Renal cortical epithelial cell (primary cell): ENCODE measurements at places on chromosomes 3 and 15.
A peak's percentile ranks its signal among the peaks of the same experiment; 100 is the strongest.

DNA sequence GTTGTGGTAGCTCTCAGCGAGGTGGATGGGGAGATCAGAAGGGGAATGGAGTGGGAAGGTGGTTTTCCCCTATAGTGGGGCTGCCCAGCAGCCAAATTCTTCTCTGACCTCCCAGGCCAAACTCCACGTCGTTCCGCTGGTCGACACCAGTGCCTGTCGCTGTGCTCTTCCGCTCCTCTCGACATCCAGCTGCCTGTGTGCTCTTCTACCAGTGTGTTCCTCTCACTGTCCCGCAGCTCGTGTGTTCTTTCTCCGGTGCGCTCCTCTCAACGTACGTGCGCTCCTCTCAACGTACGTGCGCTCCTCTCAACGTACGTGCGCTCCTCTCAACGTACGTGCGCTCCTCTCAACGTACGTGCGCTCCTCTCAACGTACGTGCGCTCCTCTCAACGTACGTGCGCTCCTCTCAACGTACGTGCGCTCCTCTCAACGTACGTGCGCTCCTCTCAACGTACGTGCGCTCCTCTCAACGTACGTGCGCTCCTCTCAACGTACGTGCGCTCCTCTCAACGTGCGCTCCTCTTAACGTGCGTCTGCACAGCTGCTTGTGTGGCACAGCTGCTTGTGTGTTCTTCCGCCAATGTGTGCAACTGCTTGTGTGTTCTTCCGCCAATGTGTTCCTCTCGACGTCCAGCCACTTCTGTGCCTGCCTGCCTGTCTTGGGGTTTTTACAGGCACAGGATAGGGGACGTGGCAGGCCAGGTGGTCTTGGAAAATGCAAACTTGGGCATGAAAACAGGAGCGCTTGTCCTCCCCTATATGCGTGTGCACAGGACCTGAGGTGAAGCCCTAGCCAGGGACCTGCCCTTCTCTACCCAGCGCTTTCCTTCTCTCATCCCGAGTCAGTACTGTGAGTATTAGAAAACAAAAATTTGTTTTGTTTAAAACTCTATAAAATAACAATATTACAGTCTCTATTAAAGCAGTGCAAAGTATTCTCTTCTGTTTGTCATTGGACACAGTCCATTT lies 991.1 kb downstream of the GBE1 start:
- DNase-seq: peak; percentile 6

GRCh38 chr3:139480585-139480984 lies 4.3 kb upstream of the RBP2 start:
- no peak for DNase-seq

GRCh38 chr3:171986757-171987518 lies 52.4 kb upstream of the FNDC3B start:
- DNase-seq: no peak

- DNase-seq: no peak
These were observed 11.7 kb downstream of the AHSG start for GRCh38 chr3:186624598-186624997.
